Renal pelvis (tissue), 12 donors: ENCODE measurements at places on chromosomes 7 and 10. TPM values are rescaled to one million over a fixed set of nuclear protein-coding genes. Genes with fewer than 3 reads are reported as not detected.

GRCh38 chr10:49518982-49519578 is 19.8 kb downstream of the ERCC6 start:
- peak; percentile 39 for DNase-seq

DNA sequence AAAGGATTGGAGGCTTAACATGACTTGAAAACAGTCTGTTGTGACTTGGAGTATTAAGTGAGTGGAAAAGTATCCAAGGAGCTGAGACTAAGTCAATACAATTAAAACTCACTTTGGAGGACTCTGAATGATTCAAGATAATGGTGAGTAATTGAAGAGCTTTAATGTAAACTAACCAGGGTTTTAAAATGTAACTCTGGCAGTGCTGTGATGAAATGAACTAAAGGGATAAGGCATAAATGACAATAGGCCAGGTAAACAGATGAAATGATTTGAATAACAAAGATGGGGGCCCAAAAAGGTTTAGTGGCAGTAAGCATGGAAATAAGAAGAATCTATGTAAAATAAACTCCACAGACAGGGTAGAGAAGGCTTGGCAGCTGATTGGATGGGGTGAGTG is 316.5 kb upstream of the CACNA2D1 start:
- no peak for DNase-seq

CALCR gene
- polyA plus RNA-seq: 0.78 TPM

- no peak for DNase-seq
These were observed 101.0 kb downstream of the MYL10 start for GRCh38 chr7:101527844-101528667.

AIFM2 gene
- 4.3 TPM for polyA plus RNA-seq

DNA sequence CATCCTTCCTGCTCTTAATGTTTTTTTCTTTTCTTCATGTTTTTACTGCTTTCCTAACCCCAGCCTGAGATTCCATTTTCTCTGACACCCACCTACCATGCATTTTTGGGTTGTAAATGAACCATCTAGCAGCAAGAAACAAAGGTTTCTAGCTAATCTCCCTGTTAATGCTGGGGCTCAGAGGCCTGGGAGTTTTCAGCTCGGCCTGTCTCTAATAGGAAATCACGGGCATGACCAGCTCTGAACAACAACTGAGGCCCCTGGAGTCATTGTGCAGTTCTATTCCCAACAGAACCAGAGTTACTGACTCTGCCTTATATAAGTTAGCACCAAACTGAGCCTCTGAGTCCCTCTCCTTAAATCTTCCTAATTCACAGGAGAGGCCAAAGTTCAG is 134.8 kb downstream of the CFAP58 start:
- DNase-seq: no peak

GRCh38 chr7:130090745-130091532 is 20.6 kb downstream of the KLHDC10 start:
- no peak for DNase-seq

DNA sequence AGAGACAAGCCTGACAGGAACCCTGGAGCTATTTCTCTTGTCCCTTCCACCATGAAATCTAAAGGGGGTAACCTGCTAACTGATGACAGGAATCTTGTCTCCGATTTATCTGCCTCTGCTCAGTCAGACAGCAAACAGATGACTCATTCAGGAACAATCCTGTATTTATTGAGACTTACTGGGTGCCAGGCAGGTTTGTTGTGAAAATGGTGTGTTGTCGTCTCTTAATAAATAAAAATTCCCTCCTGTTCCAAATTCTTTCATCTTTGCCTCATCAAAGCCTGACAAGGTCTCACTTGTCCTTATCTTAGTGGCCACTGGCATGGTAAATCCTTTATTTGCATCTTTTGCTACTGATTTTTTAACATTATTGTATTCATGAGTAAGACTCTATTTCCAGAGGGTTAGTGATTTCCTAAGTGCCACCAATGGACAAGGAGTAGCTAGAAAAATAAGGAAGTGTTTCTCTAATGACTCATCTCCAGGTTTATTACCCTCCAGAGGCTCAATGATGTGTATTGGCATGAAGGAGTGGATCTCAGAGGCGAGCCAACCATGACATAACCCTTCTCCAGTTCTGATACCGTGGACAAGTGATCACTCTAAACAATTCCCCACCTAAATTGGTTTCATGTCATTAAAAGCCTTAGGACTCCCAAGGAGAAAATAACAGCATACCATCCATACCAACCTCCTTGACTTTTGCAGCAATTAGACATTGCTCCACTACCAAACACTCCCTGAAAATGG is 724.0 kb downstream of the GRID1 start:
- no peak for DNase-seq

GRCh38 chr7:77266291-77266794 is 66.7 kb upstream of the FGL2 start:
- DNase-seq: no peak

CALN1 gene
- polyA plus RNA-seq: 0.34 TPM

HMX3 gene
- 0.14 TPM for polyA plus RNA-seq

GRCh38 chr10:32939296-32940111 is 18.5 kb downstream of the ITGB1 start:
- no peak for DNase-seq

DNA sequence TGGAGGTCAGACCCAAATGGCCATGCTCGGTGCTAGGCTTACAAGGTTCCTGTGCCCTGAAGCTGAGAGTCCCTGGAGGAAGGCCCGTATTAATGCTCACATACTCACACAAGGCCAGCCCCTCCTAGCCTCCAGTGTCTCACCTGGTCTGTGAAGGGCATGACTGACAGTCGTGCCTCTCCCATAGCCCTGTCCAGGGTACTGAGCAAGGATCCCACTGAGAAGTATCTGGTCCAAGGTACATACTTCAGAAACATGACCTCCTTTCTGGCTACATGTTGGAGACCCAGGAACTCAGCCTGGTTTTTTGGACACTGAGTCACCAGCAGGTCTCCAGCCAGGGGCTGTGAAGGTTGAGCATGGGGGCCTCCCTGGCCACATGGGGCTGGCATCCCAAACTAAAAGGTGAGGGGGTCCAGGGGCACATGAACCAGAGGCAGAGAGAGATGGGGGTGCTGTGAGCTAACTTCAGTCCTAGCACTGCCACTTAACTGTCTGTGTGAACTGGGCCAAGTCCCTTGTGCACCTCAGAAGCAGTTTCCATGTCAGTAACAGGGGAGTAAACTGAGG is 17.6 kb upstream of the RASGEF1A start:
- DNase-seq: peak; percentile 47

DNA sequence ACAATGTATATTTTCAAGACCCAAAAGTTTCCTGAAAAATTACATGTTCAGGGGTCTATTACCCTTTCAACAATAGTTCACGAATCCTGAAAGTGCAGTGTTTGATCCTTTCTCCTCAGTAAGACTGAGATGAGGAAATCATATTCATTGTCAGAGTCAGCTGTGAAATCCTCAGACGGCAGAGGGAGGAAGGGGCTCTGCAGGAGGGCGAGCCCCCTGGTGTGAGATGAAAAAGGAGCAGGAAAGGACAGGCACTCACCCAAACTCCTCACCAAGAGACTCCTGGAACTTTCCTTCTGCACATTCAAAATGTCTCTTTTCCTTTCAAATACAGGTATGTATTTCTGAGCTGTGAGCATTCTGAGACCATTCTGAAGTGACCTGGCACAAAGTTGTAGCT is 150.3 kb upstream of the HABP2 start:
- DNase-seq: no peak

DNA sequence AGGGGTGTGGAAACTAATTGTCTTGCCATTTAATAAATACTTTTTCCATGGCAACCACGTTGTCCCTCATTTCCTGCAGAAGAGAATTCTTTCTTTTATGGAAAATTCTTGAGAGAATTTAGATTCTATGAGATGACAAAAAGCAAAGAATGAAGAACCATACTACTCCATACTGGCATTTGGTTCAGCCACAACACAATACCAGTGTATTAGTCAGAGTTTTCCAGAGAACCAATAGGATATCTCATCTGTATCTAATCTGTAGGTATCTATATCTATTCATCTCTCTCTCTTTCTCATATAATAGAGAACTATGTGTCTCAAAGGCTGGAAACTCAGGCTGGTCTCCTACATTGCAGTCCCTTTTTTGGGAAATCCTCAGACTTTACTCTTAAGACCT is 44.6 kb upstream of the NAMPT start:
- no peak for DNase-seq

- no peak for DNase-seq
These were observed 701 bp upstream of the GBX1 start for GRCh38 chr7:151168003-151168786.

GRCh38 chr10:101151395-101151794 is 20.3 kb downstream of the TLX1 start:
- no peak for DNase-seq

UNCX gene
- polyA plus RNA-seq: 15.0 TPM

WNT8B gene
- 0.98 TPM for polyA plus RNA-seq

FKBP14 gene
- 18.4 TPM for polyA plus RNA-seq

ELMO1 gene
- polyA plus RNA-seq: 11.8 TPM

GRCh38 chr10:64508029-64508661 is 986.9 kb downstream of the REEP3 start:
- no peak for DNase-seq

DNA sequence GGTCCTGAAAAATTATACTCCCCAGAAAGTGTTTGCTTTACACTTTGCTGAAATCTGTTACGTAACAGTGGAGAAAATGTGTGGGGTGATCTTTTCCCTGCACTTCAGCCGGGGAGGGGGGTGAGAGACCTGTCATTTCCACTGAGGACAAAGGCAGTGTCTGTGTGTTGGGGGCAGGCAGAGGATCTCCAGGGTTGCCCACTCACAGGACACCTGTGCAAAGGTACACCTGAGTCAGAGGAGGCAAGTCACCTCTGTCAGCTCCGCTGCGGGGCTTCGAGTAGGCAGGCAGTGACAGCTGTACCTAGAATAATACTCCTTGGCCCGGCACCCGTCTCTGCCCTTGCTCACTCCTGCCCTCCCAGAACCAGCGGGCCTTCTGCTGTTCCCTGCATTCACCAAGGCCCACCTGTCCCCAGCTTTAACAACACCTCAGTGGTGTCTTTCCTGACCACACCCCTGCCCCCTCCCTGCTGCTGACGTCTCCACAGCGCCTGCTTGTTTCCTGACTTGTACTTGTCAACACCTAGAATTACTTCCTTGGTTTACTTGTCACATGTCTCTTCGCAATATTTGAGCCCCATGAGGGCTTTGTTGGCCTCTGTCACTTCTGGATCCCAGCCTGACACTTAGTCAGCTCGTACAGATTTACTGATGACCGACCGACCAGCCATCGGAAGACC is 159.2 kb downstream of the NEURL1 start:
- no peak for DNase-seq

DNA sequence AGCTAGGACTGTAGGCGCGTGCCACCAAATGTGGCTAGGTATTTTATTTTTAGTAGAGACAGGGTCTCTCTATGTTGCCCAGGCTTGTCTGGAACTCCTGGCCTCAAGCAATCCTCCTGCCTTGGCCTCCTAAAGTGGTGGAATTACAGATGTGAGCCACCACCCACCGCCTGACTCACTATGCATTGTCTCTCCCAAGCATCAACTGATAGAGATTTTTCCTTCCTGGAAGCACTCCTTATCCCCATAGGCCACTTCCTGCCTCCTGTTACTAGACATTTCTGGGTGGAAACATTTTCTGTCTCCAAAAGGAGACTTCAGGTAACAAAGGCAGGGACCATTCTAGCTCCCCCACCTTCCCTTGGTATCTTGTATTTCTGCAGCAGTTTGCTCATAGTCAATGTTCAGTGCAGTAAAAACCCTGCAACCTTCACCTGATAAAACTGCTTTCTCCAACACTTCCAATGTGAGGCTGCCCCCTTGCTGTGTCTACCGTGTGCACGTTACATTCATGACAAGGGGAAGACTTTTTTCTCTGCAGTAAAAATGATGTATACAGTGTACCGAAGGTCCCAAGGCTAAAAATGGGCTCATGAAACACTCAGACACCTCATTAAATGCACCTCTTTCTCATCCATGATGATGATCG is 84.9 kb downstream of the NHLRC2 start:
- no peak for DNase-seq

GRCh38 chr7:96921231-96921630 is 84.1 kb upstream of the DLX6 start:
- no peak for DNase-seq

PARD3 gene
- polyA plus RNA-seq: 71.1 TPM

- DNase-seq: peak; percentile 14
These were observed 537.9 kb downstream of the PLXDC2 start for GRCh38 chr10:20354166-20354565.

- DNase-seq: peak; percentile 35
These were observed 47.4 kb upstream of the PRKAR1B start for GRCh38 chr7:774161-775109.

GRCh38 chr7:70434376-70434775 is 697.6 kb upstream of the GALNT17 start:
- no peak for DNase-seq

- DNase-seq: no peak
These were observed 3.2 kb downstream of the MRPL43 start for GRCh38 chr10:100983868-100984671.
